EH (cell line): ENCODE measurements at places on chromosomes 5 and 9.

DNA sequence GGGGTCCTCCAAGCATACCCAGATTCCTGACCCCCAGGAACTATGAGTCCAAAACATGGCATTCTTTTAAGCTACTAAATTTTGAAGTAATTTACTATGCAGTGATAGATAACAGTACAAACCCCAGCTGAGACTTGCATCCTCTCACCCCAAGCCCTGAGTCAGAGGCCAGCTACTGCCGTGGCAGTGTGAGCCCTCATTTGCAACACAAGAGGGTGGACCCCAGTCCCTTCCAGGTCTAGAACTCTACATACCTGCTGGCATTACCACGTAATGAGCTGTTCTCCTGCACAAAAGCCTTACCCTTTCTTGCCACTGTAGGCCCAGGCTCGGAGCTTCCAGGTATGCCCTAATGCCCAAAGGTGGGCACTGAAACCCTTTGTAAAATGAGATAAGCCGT, 108.6 kb upstream of the ERCC6L2 start:
- no peak for DNase-seq

- no peak for DNase-seq
These were observed 64.2 kb upstream of the SPTLC1 start for GRCh38 chr9:92179286-92180001.

GRCh38 chr9:132669319-132669697, 475 bp downstream of the DDX31 start:
- peak; percentile 77 for DNase-seq

- DNase-seq: no peak
These were observed 53.9 kb downstream of the GALNT10 start for GRCh38 chr5:154244476-154244875.

DNA sequence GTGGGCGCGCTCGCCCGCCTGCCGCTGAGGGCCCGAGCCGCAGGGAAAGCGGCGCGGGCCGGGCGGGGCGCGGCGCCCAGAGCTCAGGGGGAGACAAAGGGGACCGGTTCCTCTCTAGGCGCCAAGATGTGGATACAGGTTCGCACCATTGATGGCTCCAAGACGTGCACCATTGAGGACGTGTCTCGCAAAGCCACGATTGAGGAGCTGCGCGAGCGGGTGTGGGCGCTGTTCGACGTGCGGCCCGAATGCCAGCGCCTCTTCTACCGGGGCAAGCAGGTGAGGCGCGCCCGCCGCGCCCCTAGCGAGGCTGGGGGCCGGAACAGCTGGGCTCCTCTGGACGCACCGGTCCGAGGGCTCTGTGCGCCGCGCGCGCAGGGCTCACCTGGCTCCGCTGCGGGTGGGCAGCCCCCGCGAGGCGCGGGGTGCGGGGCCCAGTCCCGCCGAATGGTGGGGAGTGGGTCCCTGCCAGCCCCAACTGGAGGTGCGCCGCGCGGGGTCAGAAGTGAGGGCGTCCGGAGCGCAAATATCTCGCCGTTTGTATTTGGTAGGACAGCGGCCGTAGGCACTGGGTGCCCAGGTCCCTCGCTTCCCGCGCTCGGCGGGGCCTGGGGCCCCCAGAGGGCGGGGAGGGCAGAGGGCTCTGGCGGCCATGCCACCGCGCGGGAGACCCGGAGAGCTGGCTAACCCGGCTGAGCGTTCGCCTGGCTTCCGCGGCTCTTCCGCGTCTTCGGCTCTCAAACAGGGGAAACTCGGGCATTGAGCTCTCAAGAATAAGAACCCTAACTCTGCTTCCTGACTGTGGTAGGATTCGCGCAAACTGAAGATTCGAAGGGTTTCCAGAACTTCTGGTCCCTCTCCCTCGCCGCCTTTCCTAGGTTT, 607 bp downstream of the UHRF2 start:
- no peak for DNase-seq

- DNase-seq: no peak
These were observed 30.9 kb upstream of the NPR3 start for GRCh38 chr5:32680183-32680582.
